Posterior cingulate gyrus (tissue), 11 donors: ENCODE measurements at places on chromosomes 7 and 10.

DNA sequence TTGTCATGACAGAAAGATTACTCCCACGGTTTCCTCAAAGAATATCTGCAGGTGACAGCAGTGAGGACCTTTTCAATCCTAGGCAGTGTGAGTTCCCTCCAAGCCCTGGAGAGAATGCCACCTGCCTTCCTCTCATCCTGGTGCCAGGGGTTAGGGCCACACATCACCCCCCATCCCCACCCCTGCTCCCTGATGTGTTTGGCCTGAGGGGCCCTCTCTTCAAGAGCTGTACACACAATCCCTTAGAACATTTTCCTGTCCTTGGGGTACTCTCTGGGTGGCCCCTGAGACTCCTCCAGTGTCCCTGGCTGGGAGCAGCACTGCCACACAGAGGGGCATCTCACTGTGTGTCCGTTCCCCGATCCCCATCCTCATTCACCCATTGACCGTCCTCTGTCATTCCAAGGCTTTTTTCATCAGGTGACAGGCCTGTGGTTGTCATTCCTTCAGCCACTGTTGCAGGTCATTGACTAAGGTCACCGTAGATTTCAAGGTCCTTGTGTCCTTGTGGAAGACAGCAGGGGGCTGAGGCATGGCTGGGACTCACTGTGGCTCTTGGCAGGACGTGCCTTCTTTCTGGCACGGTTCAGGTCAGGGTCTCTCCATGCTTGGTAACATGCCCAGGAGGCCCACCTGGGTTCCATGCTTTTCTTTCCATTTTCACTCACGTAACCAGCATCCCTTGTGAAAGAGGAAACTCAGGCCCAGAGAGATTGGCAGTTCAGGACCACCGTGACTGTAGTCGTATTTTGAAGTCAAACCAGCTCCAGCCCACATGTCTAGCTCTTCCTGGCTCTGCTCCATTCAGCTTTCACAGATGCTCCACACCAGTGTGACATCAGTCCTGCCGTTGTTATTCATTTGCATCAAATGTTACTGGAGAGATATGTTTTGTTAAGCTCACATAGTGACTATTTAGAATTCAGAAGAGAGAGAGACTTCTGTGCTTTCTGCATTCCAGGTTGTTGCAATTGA lies 26.8 kb upstream of the BTBD16 start:
- no peak for DNase-seq

- DNase-seq = no peak
Measured at GRCh38 chr10:79483948-79484347, 28.4 kb upstream of the EIF5AL1 start.

- no peak for DNase-seq
Measured at GRCh38 chr7:23383225-23383624, 84.1 kb downstream of the MALSU1 start.

- DNase-seq = no peak
Measured at GRCh38 chr7:145497911-145498525, 618.6 kb upstream of the CNTNAP2 start.

GRCh38 chr7:117751775-117752174 lies 121.5 kb downstream of the CTTNBP2 start:
- no peak for DNase-seq
